ENCODE measurements at places on chromosomes 6 and 20. TPM values are rescaled to one million over a fixed set of nuclear protein-coding genes. Genes with fewer than 3 reads are reported as not detected.

Gene PSORS1C2
- not detected for total RNA-seq

Gene BMP7
- total RNA-seq: not detected

Gene HEBP2
- 47.7 TPM for total RNA-seq

Gene AVP
- total RNA-seq: not detected

Gene RBM24
- 1.3 TPM for total RNA-seq

Gene SOBP
- total RNA-seq: 1.7 TPM

Gene TGIF2
- 21.4 TPM for total RNA-seq

Gene COL11A2
- total RNA-seq: 0.15 TPM

Gene MUC21
- not detected for total RNA-seq

Gene VSTM2L
- total RNA-seq: not detected

Gene PNPLA1
- total RNA-seq: not detected

Gene FAM184A
- total RNA-seq: under 0.01 TPM

Gene RAET1L
- not detected for total RNA-seq

Gene BTBD3
- total RNA-seq: 22.0 TPM

Gene PCSK2
- total RNA-seq: not detected

Gene FAM50B
- total RNA-seq: 7.1 TPM

Gene OR5V1
- not detected for total RNA-seq

Gene MAFB
- 0.65 TPM for total RNA-seq

Gene GPSM3
- 3.8 TPM for total RNA-seq

Gene RAET1E
- 0.46 TPM for total RNA-seq

Gene SCRT2
- total RNA-seq: not detected

Gene SGK2
- not detected for total RNA-seq

Gene SMPD2
- total RNA-seq: 9.4 TPM

Gene GNRH2
- 0.30 TPM for total RNA-seq

Gene TSPO2
- not detected for total RNA-seq

Gene KCNQ5
- not detected for total RNA-seq

Gene ULBP2
- total RNA-seq: 9.6 TPM

Gene CDC40
- total RNA-seq: 30.4 TPM

Gene DNAH8
- 0.76 TPM for total RNA-seq

Gene HFE
- 3.2 TPM for total RNA-seq

Gene POM121L2
- not detected for total RNA-seq

Gene OR2H1
- not detected for total RNA-seq

Gene RBM38
- total RNA-seq: 16.2 TPM

Gene CDS2
- total RNA-seq: 44.1 TPM

Gene PMEPA1
- 19.2 TPM for total RNA-seq

Gene SNAP25
- 0.15 TPM for total RNA-seq

Gene BPIFA1
- not detected for total RNA-seq

Gene ADGRG6
- total RNA-seq: 158 TPM

Gene LIME1
- 1.3 TPM for total RNA-seq

Gene GABRR1
- total RNA-seq: not detected

Gene ANGPT4
- total RNA-seq: not detected

Gene OR2J3
- not detected for total RNA-seq

Gene SPO11
- total RNA-seq: not detected

Gene TFEB
- total RNA-seq: 4.0 TPM

Gene RAMACL
- total RNA-seq: 2.4 TPM

Gene TGM3
- total RNA-seq: not detected

Gene SFTA2
- total RNA-seq: not detected

Gene THBD
- total RNA-seq: 32.7 TPM

Gene TTK
- 49.8 TPM for total RNA-seq

Gene TNFRSF6B
- 41.5 TPM for total RNA-seq

Measured in epithelial cell of umbilical artery (primary cell).